ENCODE measurements at places on chromosomes 3 and 15. TPM values are rescaled to one million over a fixed set of nuclear protein-coding genes. Genes with fewer than 3 reads are reported as not detected.
A peak's percentile ranks its signal among the peaks of the same experiment; 100 is the strongest.

GRCh38 chr3:173340626-173341025 lies 56.9 kb upstream of the NLGN1 start:
- no peaks in the 10 kb centered on the region for H3K36me3 ChIP-seq
- no peak for DNase-seq
- no peaks in the 10 kb centered on the region for H3K4me1 ChIP-seq
- H3K27ac ChIP-seq = no peak overlapping the region
- no peaks in the 10 kb centered on the region for H3K27me3 ChIP-seq

DNA sequence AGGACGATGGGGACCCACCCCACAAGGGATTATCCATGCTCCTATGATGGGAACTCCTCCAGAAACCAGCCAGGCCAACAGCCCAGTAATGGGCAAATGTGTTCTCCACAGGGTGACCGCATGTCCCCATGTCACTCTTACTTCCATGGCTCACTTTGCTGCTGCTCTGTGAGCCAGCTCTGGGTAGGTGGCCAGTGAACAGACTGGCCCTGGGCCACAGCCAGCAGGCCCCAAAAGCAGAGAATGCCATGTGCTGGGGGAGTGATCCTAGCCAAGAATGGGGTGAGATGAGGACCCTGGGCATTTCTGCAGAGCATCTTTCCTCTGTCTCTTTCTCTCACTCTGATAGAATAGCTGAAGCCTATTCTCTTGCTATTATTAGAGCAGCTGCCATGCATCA lies 391.4 kb downstream of the LRTM1 start:
- no peak for DNase-seq
- no peaks in the 10 kb centered on the region for H3K27me3 ChIP-seq
- H3K36me3 ChIP-seq = no peaks in the 10 kb centered on the region
- no peaks in the 10 kb centered on the region for H3K4me1 ChIP-seq
- no peak overlapping the region for H3K27ac ChIP-seq

- H3K4me1 ChIP-seq = no peaks in the 10 kb centered on the region
- H3K4me3 ChIP-seq = no peak overlapping the region
- DNase-seq = no peak
- H3K27me3 ChIP-seq = no peaks in the 10 kb centered on the region
- no peaks in the 10 kb centered on the region for H3K36me3 ChIP-seq
- no peak overlapping the region for H3K27ac ChIP-seq
These were observed 662.0 kb upstream of the CCDC54 start for GRCh38 chr3:106715286-106715685.

DNA sequence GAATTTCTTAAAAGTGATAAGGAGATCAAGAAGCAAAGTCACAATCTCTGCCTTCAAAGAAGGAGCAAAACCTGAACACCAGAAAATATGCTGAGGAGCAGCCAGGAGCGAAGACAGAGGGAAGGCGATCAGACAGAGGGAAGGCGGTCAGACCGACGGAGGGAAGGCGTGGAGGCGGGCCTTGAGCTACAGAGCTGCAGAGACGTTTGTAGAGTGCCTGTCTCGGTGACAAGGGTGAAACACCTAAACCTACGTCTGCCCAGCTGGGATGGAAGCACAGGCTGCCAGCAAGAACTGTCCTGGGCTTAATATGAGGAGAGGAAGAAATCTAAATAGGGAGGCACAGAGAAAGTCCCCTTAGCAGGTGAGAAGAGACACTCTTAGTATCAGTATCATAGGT lies 476.0 kb downstream of the OCA2 start:
- H3K27ac ChIP-seq = no peak overlapping the region
- no peak overlapping the region for H3K4me3 ChIP-seq
- no peaks in the 10 kb centered on the region for H3K36me3 ChIP-seq
- DNase-seq = no peak
- H3K4me1 ChIP-seq = no peaks in the 10 kb centered on the region
- no peaks in the 10 kb centered on the region for H3K27me3 ChIP-seq

GRCh38 chr3:179716226-179716625 lies 63.4 kb downstream of the USP13 start:
- no peak overlapping the region for H3K4me3 ChIP-seq
- H3K27me3 ChIP-seq = no peaks in the 10 kb centered on the region
- H3K4me1 ChIP-seq = no peaks in the 10 kb centered on the region
- no peak overlapping the region for H3K27ac ChIP-seq
- H3K36me3 ChIP-seq = no peaks in the 10 kb centered on the region

The TLR9 gene
- total RNA-seq = 7.7 TPM

DNA sequence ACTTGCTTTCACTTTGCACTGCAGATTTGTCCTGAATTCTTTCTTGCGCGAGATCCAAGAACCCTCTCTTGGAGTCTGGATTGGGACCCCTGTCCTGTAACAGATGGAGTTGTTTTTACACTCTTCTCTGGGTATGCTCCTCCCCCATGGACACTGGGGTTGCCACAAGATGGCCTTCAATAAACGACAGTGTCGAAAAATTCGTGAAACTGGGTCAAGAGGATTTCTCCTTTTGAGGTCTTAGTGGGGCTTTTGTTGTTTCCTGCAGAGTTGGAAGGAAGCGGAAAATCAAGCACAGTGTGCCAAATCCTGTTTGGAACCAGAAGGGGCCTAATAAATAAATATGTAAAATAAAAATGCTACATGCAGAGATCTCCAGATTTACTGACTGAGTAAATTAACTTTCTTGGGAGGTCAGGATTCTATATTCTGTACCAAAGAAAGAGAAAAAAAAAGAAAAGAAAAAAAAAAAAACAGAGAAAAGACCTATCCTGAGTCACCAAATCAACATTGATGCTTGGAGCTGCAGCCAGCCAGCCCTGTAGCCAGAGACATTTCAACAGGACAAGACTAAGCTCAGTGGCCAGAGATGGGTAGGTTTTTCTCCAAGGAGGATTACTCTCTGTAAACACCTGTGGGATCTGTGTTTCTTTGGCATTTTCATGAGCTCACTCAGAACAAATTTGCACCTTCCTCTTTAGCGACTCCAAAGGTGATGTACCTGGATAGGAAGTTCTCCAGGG lies 24.8 kb downstream of the CCDC80 start:
- DNase-seq = no peak
- no peak overlapping the region for H3K4me3 ChIP-seq
- H3K27ac ChIP-seq = no peak overlapping the region
- H3K4me1 ChIP-seq = peaks cover 12% of the 10 kb centered on the region

The ITGB5 gene
- total RNA-seq = 157 TPM

- no peak overlapping the region for H3K4me3 ChIP-seq
- H3K4me1 ChIP-seq = peaks cover 33% of the 10 kb centered on the region
- H3K27me3 ChIP-seq = no peaks in the 10 kb centered on the region
- no peak overlapping the region for H3K27ac ChIP-seq
These were observed 209.4 kb downstream of the RPLP1 start for GRCh38 chr15:69661871-69662644.

The RMDN3 gene
- 19.7 TPM for total RNA-seq

The KNSTRN gene
- 11.5 TPM for total RNA-seq

The LEKR1 gene
- 3.0 TPM for total RNA-seq

DNA sequence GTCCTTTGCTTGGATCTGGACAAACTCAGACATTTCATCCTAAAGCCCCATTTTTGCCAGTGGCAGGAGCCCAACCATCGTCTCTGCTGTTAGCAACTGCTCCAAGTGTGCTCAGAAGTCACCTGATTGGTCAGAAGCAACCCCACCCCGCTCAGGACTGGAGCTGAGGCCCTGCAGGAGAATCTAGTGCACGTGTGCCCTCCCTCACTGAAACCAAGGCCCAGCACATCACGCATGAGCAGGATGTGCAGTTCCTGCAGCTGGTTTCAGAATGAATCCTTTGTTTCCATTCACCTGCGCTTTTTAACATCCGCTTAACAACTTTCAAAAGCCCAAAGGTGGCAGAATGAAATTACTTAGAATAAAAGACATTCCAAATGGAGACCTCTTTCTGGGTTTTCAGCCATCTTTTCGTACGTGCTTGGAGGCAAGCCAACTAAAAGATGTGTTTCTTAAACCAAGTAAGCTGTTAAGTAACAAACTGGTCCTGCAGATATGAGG lies 81.2 kb downstream of the SRGAP3 start:
- H3K36me3 ChIP-seq = no peaks in the 10 kb centered on the region
- H3K4me1 ChIP-seq = peaks cover 4% of the 10 kb centered on the region
- DNase-seq = peak; percentile 81
- no peak overlapping the region for H3K27ac ChIP-seq
- no peaks in the 10 kb centered on the region for H3K27me3 ChIP-seq

GRCh38 chr15:101295607-101296161 lies 636 bp upstream of the SNRPA1 start:
- peak overlapping the region; percentile 96 for H3K4me3 ChIP-seq
- H3K27ac ChIP-seq = peak overlapping the region; percentile 96
- peaks cover 64% of the 10 kb centered on the region for H3K4me1 ChIP-seq
- peak; percentile 94 for DNase-seq

- peaks cover 5% of the 10 kb centered on the region for H3K36me3 ChIP-seq
- peaks cover 71% of the 10 kb centered on the region for H3K4me1 ChIP-seq
- no peaks in the 10 kb centered on the region for H3K27me3 ChIP-seq
- DNase-seq = no peak
- peak overlapping the region; percentile 72 for H3K27ac ChIP-seq
These were observed 536.7 kb downstream of the FOXP1 start for GRCh38 chr3:71046791-71047190.

- no peak for DNase-seq
- H3K36me3 ChIP-seq = no peaks in the 10 kb centered on the region
- peak overlapping the region; percentile 50 for H3K27ac ChIP-seq
- no peak overlapping the region for H3K4me3 ChIP-seq
These were observed 71.6 kb downstream of the ABTB1 start for GRCh38 chr3:127744253-127744815.

The C3orf80 gene
- 0.51 TPM for total RNA-seq

DNA sequence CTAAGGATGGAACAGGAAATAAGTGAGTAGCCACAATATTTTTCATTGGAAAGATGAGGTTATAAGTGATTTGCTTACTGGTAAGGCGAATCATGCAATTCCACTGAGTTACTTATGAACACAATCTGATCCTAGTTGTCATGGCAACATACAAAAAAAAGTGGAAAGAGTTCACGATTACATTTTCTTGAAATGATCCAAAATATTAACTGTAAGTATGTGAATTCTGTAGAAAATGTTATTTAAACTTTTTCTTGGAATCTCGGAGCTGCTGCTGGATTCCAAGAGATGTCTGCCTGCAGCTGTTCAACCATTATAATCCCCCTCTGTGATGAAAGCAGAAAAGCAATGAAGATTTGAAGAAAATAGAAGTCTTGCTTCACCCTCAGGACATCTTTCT lies 120.5 kb downstream of the KBTBD8 start:
- H3K4me3 ChIP-seq = no peak overlapping the region
- no peak overlapping the region for H3K27ac ChIP-seq
- H3K36me3 ChIP-seq = no peaks in the 10 kb centered on the region
- no peaks in the 10 kb centered on the region for H3K4me1 ChIP-seq
- peaks cover 8% of the 10 kb centered on the region for H3K27me3 ChIP-seq

GRCh38 chr3:172094621-172095557 lies 55.5 kb downstream of the FNDC3B start:
- peaks cover 60% of the 10 kb centered on the region for H3K4me1 ChIP-seq
- H3K4me3 ChIP-seq = no peak overlapping the region
- no peaks in the 10 kb centered on the region for H3K27me3 ChIP-seq
- no peak for DNase-seq

GRCh38 chr15:74955017-74955416 lies 1.6 kb downstream of the RPP25 start:
- peaks cover 23% of the 10 kb centered on the region for H3K27me3 ChIP-seq
- H3K36me3 ChIP-seq = no peaks in the 10 kb centered on the region
- peak; percentile 73 for DNase-seq

DNA sequence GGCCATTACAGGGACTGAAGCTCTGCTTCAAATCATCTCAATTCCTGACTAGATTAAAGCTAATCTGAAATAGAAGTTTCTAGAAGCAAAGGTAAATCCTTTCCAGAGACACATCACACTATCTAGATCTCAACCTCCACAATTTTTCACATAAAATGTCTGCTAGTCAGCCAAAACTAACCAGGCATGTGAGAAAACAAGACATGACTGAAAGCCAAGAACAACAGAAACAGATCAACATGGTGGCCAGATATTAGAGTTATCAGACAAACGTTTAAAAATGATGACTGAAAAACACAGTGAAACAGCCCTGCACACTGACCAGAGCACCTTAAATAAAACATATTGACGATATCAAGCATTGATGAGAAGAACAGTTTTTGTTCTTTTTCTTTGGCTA lies 59.1 kb downstream of the SUMF1 start:
- no peak for DNase-seq
- no peak overlapping the region for H3K27ac ChIP-seq
- H3K4me3 ChIP-seq = no peak overlapping the region
- peaks cover 22% of the 10 kb centered on the region for H3K36me3 ChIP-seq

DNA sequence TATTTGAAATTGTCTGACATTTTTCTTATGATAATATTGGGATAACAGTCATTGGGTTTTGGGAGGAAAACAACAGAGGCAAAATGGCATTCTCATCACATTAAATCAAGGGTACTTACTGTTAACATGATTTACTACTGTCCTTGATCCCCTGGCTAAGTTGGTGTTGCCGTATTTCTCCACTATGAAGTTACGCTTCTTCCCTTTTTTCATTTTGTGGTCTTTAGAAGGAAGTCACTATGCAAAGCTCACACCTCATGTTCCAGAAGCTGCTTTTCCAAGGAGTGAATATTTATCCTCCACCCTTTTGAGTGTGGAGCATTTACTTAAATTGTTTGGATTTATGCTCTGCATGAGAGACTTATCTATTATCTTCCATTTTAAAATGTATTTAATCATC lies 63.7 kb downstream of the ALCAM start:
- H3K4me3 ChIP-seq = no peak overlapping the region
- no peak overlapping the region for H3K27ac ChIP-seq

- H3K4me1 ChIP-seq = peaks cover 50% of the 10 kb centered on the region
- DNase-seq = peak; percentile 74
- no peak overlapping the region for H3K27ac ChIP-seq
- no peak overlapping the region for H3K4me3 ChIP-seq
- no peaks in the 10 kb centered on the region for H3K36me3 ChIP-seq
These were observed 37.4 kb downstream of the CPN2 start for GRCh38 chr3:194313560-194314387.

DNA sequence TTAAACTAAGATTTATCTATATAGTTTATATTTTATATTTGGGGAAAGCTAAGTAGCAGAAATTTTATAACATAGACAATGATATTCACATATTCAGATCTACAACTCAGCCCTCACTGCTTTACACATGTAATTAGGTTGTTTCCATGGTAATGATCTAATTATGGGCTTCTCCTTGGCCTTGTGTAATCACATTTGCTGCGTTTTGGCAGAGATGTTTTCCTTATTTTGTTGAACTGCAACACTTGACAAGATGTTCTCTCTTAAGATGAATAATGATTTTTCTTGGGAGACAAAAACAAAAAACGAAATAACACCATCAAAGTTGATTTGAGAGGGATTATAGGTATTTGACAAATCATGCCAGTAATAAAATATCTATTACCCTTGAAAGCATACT lies 635.6 kb upstream of the TBL1XR1 start:
- H3K4me1 ChIP-seq = no peaks in the 10 kb centered on the region
- H3K27me3 ChIP-seq = no peaks in the 10 kb centered on the region
- no peak overlapping the region for H3K27ac ChIP-seq
- H3K36me3 ChIP-seq = no peaks in the 10 kb centered on the region
- H3K4me3 ChIP-seq = no peak overlapping the region
- no peak for DNase-seq

GRCh38 chr15:49494842-49495241 lies 71.8 kb downstream of the FGF7 start:
- no peak overlapping the region for H3K27ac ChIP-seq
- no peak overlapping the region for H3K4me3 ChIP-seq
- H3K4me1 ChIP-seq = no peaks in the 10 kb centered on the region
- no peaks in the 10 kb centered on the region for H3K36me3 ChIP-seq
- H3K27me3 ChIP-seq = no peaks in the 10 kb centered on the region
